Glomerular endothelial cell (primary cell): ENCODE measurements at places on chromosomes 3 and 15.

- no peak for DNase-seq
Measured at GRCh38 chr3:141049681-141050080, 1.5 kb upstream of the SPSB4 start.

DNA sequence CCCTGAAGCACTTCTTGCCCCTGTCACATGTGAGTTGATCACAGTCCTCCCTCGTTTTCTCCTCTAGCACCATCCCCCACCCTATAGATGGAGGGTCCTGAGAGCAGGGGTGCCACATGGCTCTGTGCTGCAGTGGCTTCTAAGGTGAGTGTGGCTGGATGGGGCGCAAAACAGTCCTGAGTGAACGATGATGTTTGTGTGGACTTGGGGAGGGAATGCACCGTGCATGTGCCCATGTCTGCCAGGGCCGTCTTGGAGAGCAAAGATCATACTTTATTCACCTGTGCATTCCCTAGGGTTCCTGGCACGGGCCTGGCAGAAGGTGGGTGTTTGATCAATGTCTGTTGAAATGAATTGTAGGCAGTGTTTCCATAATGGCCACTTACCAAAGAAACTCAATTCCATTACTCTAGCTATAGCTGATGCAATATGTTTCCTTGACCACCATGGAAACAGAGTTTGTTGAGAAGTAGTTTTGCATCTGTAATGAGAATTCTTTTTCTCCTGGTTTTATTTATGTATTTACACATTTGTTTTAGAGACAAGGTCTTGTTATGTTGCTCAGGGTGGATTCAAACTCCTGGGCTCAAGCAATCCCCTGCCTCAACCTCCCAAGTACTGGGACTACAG lies 58.0 kb downstream of the ABTB1 start:
- no peak for DNase-seq

DNA sequence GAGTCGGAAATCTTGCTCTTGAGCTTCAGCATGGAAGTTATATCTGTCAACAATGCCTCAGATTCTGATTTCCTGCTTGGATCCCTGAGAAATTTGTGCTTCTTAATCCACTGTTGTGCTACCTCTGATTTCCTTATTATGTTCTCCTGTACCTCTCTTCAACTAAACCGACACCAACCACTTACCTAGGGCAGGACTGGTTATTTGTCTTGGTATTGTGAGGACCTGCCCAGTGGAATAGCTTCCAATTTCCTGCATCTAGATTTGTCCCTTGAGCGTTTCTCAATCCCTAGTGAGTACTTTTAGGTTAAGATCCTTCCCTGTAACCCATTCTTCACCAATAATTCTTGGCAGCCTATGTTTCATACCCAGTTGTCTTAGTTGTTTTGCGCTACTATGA lies 720.5 kb upstream of the ZNF385D start:
- no peak for DNase-seq

DNA sequence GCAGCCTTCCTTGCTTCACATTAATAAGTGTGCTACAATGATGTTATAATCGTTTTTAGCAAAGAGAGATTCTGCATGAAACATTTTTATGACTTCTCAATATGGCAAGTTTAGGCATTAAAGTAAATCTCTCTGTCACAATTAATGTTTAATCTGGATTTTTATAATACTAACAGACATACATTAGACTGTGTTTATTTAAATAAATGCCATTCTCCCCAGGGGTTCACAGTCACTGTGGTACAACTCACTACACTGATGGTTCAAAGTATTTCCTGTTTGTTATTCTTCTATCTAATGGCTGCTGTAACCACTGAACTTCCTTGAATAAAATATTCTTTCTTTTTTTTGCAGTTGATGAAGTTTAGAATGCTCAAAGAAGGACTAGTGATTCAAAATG lies 59.0 kb downstream of the SLC12A1 start:
- no peak for DNase-seq

- DNase-seq, result no peak
Measured at GRCh38 chr3:115698851-115699591, 75.7 kb downstream of the GAP43 start.

GRCh38 chr15:34789326-34789725 lies 6.0 kb downstream of the ACTC1 start:
- DNase-seq, result no peak

DNA sequence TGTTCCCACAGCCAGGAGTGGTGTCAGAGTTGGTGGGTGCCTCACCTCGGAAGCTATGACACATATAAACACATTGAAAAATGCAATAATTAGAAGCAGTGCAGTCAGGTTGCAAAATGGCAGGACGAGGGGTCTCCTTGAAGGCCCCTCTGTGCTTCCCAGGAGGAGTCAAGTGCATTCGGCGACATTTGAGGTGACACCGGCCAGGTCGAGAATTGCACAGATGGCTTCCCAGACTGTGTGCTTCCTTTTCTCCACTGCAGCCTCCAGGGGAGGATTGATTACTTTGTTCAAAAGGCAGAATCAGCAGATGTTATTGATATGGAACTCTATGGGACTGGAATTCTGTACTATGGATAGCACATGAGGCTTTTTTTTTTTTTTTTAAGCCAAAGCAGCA lies 163.2 kb downstream of the MINAR1 start:
- DNase-seq, result no peak

DNA sequence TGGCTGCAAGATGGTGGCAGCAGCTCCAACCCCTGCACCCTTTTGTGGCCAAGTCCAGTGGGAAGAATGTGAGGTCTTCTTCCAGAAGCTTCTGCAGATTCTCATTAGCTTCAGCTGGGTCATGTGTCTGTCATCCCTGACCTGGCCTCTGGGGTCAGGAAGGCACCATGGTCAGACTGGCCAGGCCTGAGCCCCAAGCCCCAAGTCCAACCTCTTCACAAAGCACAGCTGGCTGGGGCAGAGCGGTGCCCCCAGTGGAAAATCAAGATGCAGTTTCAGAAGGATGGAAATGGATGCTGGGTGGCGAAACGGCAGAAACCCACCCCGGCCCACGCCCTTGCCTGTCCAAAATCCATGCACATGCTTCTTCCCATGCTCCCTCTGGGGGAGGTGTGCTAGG lies 15.9 kb upstream of the GATA2 start:
- no peak for DNase-seq

DNA sequence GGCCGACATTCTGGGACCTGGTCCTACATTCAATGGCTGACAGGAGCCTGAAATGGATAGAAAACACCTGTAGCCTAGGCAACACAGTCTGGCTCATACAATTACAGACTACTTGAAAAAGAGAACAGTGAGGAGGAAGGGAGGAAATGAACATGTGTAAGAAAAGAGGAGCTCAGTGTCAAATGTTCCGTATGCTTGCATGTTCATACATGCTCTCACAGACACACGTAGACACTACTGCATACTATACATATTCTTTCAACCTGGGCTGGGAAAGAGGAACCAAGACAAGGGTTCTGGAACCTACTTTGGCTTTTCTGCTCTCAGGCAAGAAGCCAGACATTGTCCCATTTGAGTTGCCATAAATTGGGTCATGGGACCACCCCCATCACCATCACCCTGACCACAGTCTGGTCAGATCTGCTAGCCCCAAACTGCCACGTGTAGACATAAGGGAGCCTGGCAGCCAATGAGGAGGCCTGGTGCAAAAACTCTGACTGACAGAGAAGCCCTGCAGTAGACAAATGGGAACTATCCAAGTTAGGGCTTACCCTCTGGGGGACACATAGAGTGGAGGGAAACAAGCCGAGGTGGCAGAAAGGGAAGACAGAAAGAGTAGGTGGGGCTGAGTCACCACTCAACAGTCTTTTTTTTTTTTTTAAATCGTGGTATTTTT lies 310.0 kb downstream of the SHQ1 start:
- no peak for DNase-seq

- DNase-seq, result no peak
Measured at GRCh38 chr3:180117381-180118163, 80.8 kb upstream of the PEX5L start.

GRCh38 chr3:72492240-72492639 lies 356.0 kb downstream of the SHQ1 start:
- no peak for DNase-seq

GRCh38 chr15:69979783-69980182 lies 117.9 kb downstream of the TLE3 start:
- DNase-seq, result no peak

DNA sequence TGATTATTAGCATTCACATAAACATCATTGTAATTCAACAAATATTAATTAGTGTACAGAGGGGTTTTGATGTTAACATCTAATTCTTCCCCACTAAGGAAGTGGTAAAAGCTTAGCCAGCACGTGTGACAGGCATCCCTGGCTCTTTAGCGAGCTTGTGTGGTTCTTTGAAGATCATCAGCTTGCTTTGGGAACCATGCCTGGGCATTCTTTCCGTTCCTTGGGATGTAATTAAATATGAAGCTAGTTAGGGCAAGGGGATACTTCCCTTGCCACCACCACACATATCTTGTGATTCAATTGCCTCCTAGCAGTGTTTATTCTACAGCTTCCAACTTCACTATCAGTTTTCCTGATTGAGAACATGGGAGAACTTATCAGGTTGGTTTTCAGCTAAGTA lies 246.5 kb downstream of the MYRIP start:
- DNase-seq, result no peak

DNA sequence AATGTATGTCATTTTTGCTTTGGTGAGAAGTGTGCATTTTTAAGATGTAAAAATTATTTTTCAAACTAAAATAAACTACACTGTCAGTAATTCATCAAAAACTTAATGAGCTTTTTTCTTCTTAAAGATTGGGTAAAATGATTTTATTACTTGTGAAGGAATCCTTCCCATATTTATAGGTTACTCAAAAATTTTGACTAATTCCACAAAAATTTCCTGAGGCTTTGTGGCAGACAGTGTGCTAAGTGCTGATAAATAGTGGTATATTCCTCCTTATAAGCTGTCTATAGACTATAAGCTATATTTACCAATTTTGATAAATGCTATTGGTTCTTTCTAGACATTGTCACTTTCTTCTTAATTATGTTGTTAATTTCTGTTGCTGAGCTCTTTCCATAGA lies 284.5 kb upstream of the SEMA6D start:
- no peak for DNase-seq

GRCh38 chr15:100457201-100457600 lies 71.5 kb downstream of the CERS3 start:
- peak; percentile 3 for DNase-seq

- DNase-seq, result no peak
Measured at GRCh38 chr3:61822588-61822987, 261.2 kb downstream of the PTPRG start.

- DNase-seq, result no peak
Measured at GRCh38 chr15:95296643-95297042, 1033.9 kb upstream of the NR2F2 start.

GRCh38 chr3:15064299-15064834 lies 748 bp downstream of the MRPS25 start:
- no peak for DNase-seq

DNA sequence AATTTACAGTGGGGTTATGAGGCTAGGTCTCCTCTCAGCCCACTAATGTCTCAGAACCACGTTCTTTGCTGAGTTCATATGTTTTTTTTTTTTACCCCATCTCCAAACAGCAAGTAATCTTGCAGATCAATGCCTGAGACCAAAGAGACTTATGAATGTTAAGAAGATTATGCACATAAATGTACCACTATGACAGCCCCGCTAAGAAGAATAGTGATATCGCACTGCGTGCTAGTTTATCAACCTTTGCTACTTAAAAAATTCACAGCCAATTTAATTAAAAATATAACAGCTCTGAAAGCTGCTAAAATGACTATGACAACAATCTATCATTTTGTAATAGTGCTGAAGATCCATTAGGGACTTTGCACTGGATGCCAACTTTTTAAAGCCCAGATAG lies 739.0 kb upstream of the CFAP20DC start:
- no peak for DNase-seq

GRCh38 chr3:42149975-42150374 lies 58.8 kb downstream of the TRAK1 start:
- no peak for DNase-seq

DNA sequence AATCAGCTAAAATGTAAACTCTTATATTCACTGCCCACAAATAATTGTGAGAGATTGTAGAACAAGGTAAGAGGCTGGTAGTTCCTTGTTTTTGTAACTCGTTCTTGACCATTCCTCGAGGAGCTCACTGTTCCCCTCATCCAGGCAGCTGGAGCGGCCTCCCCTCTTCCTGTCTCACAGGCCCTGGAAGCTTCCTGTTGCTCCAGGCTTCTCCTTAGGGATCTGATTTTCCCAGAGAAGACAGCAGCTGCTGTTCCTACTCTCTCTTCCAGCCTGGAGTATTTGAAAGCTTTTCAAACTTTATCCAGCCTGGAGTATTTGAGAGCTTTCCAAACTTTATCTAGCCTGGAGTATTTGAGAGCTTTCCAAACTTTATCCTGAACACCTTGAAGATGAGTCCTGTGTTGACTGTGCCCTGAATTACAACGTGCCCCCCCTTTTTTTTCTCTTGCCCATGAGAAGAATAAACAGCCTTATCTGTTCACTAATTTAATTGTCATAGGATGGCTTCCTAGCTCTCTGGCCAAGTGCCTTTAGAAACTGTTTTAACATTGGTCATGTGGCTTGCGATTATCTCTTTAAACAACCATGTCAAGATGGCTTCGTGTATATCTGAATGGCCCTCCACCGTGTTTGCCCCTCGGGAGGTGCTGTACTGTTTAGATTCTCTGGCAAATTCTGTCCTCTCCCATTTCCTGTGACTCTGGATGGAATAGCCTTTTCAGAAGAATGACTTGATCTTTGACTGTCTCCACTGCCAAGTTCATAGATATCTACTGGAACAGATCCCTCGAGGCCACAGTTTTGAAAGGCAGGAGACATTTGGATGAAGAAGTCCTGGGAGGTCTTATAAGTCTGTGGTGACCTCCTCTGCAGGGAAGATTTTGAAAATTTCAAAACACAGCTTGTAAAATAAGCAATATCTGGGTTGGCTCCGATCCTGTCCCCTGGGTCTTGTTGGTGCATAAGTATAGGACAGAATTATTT lies 4.8 kb downstream of the ADAMTSL3 start:
- no peak for DNase-seq

GRCh38 chr3:15716178-15716577 lies 81.6 kb downstream of the ANKRD28 start:
- no peak for DNase-seq

DNA sequence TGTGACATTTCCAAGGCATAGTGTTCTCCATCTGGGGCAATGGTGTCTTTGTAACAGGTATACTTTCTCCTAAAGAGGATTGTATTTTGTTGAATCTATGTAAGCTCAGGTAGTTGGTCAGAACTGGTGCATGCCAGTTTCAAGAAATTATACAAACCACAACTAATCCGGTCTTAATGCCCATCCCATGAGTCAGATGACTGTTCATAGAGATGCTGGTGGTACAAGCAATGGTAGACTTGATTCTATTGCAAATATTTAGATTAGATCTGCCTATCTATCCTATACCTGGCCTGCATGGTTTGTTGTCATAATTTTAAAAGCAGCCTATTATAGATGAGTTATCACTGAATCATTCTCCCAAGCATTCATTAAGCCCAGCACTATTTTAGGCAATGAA lies 43.5 kb downstream of the ATP13A5 start:
- DNase-seq, result no peak
